Fibroblast of mammary gland (primary cell): ENCODE measurements at places on chromosomes 11 and 22.

GRCh38 chr11:72635309-72635915, 38.8 kb downstream of the PDE2A start:
- no peak for DNase-seq

DNA sequence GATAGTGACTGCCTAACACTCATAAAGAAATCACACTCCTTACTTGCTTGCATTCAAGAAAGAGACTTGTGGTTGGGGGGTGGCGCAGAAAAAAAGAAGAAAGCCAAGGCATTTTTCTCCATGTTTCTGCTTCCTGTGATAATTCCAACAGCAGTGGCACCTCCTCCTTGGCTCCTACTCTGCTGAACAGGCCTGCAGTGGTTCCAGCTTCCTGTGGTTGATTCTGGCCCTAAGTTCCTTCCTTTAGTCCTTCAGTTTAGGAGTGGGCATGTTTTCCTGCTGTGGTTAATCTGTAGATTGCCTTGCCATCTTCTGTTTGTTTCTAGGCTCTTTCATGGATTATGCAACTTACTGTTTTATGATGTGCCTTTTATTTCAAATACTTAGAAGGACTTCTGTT, 940.4 kb downstream of the DLG2 start:
- DNase-seq: no peak

GRCh38 chr11:19814421-19814820, 101.8 kb downstream of the NAV2 start:
- no peak for DNase-seq

DNA sequence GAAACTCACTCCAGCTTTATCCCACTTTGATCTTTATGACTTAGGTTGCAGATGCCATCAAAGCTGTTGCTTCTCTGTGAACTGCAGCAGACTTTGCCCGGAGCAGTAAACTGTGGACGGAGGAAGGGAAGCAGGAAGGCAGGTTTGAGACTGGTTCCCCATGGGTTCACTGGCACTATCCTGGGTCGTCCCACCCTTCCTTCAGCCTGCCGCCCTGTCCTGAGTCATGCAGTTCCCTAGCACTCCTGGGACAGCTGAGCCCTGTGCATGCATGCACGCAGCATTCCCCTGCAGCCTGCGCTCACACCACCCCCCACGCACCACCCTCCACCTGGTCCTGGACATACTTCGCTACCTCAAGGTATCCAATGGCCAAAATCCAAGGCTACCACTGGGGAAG, 23.5 kb upstream of the P2RY2 start:
- DNase-seq: no peak

- DNase-seq: peak; percentile 9
Observed at GRCh38 chr11:113286509-113287497, 27.6 kb upstream of the TTC12 start.

DNA sequence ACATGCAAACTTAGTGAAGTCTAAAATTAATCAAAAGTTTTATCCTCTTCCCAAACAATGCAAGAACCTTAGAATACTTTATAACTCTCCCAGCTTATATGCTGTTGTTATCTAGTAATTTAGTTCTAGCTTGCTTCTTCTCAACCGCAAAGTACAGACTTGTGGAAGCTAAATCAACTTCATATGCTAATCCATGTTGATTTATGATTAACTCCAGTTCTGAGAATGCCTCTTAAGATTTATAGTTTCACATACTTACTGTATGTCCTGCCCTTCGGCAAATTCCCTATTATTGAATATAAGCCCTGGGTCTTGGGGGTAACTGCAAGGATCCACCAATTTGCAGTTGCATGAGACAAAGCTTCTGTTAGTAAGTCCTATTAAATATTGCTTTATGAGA, 17.6 kb upstream of the SLC35F2 start:
- DNase-seq: no peak

- DNase-seq: no peak
Observed at GRCh38 chr11:37695283-37695682, 1097.2 kb upstream of the RAG2 start.

GRCh38 chr22:35850831-35851230, 133.2 kb downstream of the APOL5 start:
- DNase-seq: no peak

DNA sequence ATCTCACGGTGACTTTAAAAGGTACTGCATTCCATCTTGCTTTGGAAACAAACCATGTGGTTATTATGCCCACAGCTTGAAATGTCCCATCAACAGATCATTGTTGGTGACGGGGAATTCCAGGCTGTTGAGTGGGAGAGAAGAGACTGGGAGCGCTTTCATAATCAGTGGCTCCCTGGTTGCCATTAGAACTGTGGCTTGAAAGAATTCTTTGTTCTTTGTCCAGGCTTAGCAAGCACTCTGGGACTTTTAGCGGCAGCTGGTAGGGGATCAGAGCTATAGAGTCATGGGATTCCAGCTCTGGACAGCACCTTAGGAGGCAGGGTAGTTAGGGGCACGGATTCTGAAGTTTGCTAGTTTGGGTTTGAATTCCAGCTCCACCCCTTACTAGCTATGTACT, 22.0 kb downstream of the MMP20 start:
- peak; percentile 22 for DNase-seq

GRCh38 chr11:27055065-27055682, 14.6 kb downstream of the BBOX1 start:
- DNase-seq: peak; percentile 65

- DNase-seq: no peak
Observed at GRCh38 chr11:76623884-76624419, 46.6 kb downstream of the LRRC32 start.

DNA sequence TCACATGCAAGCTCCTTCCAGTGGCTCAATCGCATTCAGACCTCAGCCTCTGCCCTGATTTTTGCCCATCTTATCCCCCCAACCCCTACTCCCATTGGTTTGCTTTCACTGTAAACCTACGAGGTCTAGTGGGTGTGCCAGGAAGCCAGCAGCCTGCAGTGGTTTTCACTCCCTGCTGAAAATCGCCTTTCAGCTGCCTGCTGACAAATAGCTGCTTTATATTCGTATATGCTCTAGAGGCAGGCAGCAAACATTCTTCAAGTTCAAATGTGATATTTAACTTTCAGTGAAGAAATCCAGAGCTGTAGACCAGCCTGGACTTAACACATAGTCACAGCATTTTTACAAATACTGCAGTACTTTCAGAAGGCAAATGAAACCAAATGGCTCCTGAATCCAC, 92.8 kb upstream of the APOA1 start:
- DNase-seq: peak; percentile 32
